ENCODE measurements at places on chromosomes 2 and 18.

GRCh38 chr2:26730549-26731344, 33.3 kb upstream of the SLC35F6 start:
- no peak for DNase-seq

DNA sequence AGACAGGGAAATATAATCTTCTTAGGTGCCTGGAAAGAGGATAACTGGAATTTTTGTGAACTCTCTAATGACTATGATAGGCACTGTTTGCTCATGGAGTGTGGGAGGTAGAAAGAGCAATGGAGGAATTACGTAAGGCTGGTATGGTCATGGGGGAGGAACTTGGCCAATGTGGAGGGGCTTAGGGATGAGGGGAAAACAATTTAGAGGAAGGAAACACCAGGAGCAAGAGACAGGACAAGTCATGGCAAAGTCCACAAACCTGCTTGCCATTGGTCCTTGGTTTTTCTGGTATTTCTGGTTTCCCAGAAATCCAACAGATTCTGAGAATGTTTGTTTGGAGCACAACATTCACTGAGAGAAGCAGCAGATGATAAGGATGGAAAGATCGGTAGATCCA, 274.2 kb downstream of the DYSF start:
- no peak for DNase-seq

DNA sequence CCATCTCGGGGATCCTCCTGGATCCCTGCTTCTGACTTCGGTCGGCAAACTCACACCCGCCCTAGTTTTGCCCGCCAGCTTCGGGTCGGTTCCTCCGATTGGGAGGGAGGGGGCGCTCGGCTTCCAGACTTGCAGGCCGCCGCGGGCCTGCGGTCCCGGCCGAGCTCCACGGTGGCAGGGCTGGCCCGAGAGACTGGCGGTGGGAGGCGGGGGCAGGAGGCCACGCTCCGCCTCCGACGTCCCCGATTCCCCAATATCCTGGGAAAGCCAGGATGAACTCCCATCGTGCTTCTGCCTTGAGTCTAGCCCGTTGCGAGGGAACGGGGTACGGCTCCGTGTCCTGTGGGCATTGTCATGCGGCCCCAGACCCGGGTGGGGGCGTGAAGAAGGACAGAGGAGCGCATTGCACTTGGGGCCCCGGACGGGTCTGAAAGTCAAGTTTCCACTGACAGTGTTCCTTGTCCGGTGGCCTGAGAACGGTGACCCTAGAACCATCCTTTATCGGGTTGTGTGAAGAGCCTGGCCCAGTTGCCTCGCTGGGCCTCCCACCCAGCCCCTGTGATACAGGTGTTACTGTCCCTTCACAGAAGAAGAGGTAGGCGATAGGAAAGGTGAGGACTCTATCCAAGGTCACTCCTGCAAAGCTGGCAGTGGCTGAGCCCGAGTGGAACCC, 2.4 kb upstream of the INHBB start:
- peak; percentile 84 for DNase-seq

DNA sequence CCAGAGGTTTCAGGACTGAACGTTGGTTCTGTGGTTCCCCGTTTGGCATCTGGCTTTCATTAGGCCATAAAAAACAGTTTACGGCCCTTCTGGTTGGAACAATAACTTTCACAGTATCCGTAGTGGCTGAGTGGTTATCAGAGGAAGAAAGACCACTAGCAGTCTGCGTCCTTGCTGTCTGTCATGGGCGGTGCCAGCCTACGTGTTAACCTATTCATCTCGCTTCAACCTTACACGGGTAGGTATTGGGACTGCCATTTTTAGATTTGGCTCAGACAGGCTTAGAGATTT, 42.6 kb upstream of the ROCK2 start:
- DNase-seq: no peak

DNA sequence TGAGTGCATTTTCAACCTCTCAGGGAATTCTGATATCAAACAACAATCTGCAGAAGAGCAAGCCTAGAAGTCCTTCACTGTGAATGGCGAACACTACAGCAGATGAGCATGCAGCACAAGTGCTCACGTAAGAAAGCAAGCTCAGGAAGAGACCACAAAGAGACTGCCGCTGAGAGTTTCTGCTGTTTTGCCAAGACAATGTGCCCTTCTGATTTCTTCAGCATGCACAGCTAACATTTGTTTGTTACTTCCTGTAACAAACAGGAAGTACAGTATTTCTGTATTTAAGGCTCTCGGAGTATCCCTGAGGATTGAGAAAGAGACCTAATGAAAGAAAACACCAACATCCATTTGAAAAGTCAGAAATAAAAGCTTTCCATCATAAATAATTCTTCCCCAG, 45.9 kb downstream of the MBOAT2 start:
- DNase-seq: no peak

- DNase-seq: no peak
These were observed 14.7 kb downstream of the DAPL1 start for GRCh38 chr2:158809816-158810215.

DNA sequence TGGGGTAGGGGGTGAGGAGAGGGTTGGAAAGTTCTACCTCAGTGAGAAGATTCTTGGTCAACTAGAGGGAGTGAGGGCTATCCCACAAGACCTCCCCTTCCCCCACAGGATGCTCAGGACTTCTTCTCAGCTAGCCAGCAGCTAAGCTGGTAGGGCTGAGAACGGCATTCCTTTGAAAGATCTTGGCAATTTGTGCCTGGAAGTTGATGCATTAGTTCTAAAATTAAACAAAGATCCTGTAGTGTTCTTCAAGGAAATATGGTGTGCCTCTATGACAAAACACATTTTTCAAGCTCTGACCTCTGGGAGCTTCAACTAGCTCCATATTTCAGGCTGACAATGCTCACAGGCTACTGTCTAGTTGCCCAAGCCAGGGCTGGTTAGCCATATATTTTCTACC, 2.3 kb downstream of the LYPD1 start:
- no peak for DNase-seq

DNA sequence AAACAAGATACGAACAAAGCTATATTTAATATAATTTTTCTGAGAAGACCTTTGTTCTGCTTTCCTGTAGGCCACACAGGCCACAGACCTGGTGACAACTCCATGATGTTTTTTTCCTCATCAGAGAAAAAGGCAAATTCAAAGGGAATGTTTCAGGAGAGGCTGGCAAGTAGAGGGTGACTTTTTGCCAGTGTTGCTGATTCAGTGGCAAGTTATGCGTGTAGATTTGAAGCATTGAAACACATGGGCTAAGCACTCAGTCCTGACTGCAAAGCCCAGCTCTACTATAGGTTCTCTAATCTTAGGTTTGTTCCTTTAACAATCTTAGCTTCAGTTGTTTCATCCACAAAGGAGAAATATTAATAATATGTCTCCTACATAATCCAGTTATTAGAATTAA, 499.8 kb downstream of the SUCLG1 start:
- no peak for DNase-seq

DNA sequence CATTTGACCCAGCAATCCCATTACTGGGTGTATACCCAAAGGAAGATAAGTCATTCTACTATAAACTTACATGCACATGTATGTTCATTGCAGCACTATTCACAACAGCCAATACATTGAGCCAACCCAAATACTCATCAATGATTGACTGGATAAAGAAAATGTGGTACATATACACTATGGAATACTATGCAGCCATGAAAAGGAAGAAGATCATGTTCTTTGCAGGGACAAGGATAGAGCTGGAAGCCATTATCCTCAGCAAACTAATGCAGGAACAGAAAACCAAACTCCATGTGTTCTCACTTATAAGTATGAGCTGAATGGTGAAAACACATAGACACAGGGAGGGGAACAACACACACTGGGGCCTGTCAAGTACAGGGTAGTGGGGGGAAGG, 226.7 kb upstream of the HNMT start:
- DNase-seq: no peak

GRCh38 chr18:76995896-76996295, 136.7 kb downstream of the MBP start:
- DNase-seq: no peak

DNA sequence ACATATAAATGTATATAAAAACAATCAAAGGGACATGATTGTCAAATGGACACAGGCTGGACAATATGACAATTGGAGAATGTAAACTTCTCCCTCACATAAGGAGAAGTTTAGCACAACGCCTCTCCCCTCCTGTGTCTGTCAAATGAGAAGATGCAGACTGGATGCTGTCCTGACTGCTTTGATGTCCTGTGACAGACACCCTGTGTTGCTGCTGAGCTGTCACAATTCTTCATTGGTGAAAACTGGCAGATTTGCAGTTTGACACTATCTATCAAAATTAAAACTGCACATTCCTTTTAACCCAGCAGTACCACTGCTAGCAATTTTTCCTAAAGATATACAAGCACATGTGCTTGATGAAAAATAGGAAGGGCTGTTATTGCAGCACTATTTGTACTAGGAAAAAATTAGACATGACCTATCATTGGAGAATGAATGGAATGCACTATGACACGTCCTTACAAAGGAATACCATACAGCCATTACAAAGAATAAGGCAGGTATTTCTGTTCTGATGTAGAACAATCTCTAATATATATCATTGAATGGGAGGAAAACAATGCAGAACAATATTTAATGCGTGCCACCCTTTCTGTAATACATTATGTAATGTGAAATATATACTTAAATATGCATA, 12.4 kb downstream of the DPYSL5 start:
- no peak for DNase-seq

DNA sequence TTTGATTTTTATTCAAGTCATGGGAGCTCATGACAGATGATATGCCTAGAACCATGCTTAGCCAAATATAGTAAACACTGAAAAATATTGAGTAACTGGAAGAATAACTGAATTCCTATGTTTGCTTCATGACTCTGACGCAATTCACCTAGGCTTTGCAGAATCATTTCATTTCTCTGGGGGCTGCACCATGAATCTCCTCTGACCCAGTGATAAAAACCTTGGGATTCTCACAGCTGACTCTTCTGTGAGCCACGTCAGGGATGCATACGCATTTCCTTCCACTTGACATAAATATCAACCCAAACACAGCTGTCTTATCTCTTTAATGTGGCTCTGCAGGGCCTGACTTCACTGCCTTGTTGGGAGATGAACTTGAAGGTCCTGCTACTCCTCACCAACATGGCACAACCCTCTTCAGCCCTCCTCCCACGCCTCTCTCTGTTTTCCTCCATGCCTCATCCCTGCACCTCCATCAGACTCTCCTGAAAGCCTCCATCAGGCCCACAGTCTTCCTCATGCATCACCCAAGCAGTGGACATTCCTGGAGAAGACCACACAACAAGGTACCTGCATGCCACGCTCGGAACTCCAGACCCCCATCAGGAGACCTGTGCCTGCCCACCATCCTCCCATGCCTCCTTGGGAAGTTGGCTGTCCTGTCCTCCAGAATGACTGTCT, 29.8 kb downstream of the COL6A3 start:
- DNase-seq: no peak

DNA sequence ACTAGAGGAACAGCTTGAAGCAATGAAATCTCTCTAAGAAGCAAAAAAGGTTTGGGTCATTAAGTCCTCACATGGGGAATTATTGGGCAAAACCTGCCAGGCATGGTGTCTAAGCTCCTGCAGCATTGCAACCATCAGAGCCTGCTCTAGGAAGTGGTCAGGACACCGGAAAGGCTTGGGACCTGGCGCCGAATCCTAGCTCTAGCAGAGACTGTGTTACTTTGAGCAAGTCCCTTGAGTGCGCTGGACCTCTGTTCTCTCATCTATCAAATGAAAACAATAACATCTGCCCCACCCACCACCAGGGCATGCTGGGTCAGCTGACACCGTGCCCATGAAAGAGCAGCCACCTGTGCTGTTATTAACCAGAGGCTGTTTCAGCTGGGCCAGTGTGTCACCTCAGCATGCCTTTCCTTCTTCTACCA, 6.3 kb downstream of the TMEM127 start:
- DNase-seq: peak; percentile 76

DNA sequence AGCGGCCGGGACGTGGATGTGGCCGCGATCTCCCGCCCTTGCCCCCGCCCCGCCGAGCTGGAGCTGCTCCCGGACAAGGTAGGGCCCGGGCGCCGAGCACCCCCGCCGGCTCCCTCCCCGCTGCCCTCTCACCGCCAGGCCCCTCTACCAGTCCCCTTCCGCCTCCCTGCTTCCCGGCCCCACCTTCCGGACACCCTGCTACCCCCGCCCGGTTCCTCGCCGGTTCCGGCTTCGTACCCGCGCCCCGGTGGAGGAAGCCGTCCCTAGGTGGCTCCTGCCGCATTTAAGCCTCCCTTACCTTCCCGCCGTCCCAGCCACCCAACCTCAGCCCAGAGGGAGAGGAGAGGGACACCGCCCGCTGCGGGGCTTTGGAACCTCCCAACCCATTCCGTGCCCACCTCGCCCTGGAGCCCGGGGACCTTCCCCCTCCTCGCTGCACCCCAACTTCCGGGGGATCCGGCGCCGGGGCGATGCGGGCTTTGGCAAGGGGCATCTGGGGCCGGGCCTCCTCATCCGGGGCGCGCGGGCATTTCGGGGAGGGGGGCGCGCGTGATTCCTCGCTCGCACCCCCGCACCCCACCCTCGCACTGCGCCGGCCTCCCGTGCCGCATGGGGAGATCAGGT, 475 bp downstream of the B3GNT2 start:
- peak; percentile 53 for DNase-seq

GRCh38 chr2:183927406-183928325, 670.7 kb upstream of the ZNF804A start:
- DNase-seq: no peak

DNA sequence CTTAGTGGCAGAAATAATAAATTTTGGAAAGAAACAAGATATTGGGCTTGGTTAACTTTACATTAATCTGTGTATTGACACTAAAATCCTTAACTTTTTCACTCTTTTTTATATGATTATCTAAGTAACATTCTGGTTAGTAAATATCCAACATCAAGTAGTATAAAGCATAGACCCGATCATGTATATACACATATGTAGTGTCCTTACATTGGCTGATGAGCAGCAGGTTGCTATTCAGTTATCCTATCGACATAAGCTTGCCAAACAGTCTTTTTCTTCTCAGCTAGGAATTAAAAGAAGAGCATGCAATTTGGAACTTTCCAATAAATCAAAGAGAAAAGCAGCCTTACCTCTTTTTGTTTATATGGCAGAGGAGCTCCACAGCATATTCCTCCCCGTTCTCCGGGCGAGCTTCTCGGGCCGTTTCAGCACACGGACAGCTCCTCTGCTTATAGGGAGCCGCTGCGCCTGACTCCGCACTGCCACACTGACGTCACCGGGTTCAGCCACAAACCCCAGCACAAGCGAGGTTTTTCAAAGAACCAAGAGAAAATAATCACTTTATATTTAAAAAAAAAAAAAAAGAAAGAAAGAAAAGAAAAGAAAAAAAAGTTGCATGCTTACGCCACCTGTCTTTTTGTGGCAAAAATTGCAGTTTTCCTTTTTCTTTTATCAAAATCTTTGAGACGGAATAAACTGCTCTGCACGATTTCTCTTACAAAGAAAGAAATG, at the start of gene SCG2:
Gene SCG2, minus strand, starts transcription at position 430 of the 735 bp plus-strand sequence. CDS start 3,079 bp downstream, outside the sequence.
- peak; percentile 48 for DNase-seq

DNA sequence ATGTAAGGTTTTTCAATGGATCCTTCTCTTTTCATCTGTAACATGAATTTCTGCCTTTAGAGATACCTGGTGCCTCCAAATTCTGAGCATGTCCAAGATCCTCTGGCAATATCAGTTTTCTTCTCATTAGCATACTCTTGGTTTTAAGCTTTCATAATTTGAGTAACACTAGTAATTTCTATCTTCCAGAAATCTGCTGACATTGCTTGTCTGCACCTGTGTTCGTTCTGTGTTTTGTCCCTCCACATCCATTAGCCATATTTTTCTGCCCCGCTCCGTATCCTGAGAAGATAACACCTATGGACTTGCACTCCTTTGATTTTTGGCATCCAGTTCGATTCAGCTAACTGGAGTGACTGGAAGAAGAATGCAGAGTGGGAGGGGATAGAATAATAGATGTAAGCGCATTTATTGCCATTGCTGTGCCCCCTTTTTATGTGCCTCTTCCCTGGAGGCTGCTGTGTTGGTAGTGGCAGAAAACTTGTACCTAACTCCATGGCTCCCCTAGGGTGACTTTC, 32.3 kb upstream of the ITSN2 start:
- no peak for DNase-seq

- no peak for DNase-seq
These were observed 20.2 kb upstream of the MRO start for GRCh38 chr18:50839996-50840395.

All from RPMI8226 (cell line).